ENCODE measurements at places on chromosomes 5 and 9. TPM values are rescaled to one million over a fixed set of nuclear protein-coding genes. Genes with fewer than 3 reads are reported as not detected.

- no peak for DNase-seq
These were observed 23.9 kb downstream of the CLINT1 start for GRCh38 chr5:157835041-157835440.

DNA sequence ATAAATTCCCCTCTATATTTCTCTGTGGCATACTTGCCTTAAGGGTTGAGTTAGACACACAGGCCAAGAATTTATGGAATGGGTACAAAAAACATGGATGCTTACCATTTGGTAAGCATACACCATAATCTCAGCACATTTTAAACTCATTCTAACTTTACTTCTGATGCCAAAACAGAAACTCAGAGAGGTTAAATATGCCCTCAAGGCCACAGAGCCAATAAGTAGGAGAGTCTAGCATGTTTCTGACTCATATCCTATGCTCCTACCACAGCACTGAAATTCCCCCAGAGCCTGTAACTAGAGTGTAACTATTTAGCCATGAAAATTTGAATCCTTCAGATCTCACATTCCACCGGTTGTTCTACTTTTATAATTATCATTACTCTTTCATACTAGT is 559.7 kb downstream of the ACTL7B start:
- DNase-seq, result no peak

DNA sequence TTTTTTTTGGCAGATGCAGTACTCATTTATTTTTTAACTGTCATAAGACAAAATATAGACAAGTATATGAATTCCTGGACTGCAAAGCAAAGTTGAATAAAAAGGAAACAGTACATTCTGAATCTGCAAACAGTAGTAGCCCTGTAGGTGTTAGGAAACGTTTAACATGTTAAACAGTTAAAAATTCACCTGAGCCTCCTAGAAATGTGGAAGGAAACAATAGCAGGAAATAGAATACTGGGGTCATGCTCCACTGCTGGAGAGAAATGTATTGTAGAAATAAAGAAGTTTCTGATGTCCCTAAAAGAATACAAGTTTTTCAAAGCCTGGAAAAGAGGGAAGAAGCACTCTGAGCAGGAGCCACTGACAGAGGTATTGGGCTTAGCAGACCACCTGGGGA is 866.0 kb downstream of the PTPRD start:
- no peak for DNase-seq

GRCh38 chr5:108467563-108467962 is 85.7 kb upstream of the FBXL17 start:
- no peak for DNase-seq

GRCh38 chr9:23849379-23850035 is 23.5 kb upstream of the ELAVL2 start:
- no peak for DNase-seq

GRCh38 chr5:170522211-170523141 is 18.7 kb downstream of the KCNIP1 start:
- no peak for DNase-seq

DNA sequence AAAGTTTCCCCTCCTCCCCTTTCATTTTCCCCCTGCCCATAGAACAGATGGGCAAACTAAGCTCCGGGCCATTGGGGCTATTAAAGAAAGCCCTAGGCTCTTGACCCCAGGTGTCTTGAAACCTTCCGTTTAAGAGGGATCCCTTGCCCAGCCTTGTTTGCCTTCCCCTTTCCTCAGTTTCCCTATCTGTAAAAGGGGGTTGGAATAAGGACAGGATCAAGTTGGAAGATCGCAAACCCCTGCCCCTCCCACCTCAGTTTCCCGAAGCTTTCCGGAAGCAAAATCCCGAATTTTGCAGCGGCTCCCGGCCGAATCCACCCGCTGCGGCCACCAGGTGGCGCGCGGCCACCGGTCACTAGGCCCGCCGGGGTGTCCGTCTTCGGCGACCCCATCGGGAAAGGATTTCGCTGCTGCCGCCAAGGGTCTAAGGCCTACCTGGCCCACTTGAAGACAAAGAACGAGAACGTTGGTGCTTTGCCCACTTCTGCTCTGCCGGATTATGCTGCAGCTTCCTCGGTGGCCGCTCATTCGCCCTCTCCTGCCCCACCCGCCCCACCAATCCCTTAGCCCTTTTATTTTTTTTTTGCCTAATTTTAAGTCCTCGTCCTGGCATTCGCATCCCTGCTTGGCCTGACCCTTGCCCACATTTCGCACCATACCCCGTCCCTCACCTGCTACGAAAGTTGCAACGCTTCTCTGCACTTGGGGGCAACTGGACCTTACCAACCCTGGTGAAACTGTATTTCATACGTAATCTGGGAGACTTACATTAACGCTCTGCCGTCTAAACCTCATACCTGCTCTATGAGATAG is 962 bp upstream of the NR6A1 start:
- DNase-seq, result peak; percentile 82

- DNase-seq, result no peak
These were observed 111.2 kb downstream of the SMARCA2 start for GRCh38 chr9:2126331-2126803.

GRCh38 chr9:81108821-81109220 is 580.5 kb downstream of the TLE1 start:
- no peak for DNase-seq

GRCh38 chr9:26955222-26955903 is 849 bp upstream of the IFT74 start:
- DNase-seq, result no peak

- peak; percentile 49 for DNase-seq
These were observed 190.9 kb downstream of the RFK start for GRCh38 chr9:76203373-76203772.

GRCh38 chr5:55223812-55224240 is 3.3 kb downstream of the MCIDAS start:
- DNase-seq, result no peak

The CTXN3 gene
- total RNA-seq, result not detected

The PCDHGB4 gene
- total RNA-seq, result 5.8 TPM

The ANKRD33B gene
- 2.9 TPM for total RNA-seq

The CDX1 gene
- total RNA-seq, result not detected

The EPB41L4A gene
- total RNA-seq, result 20.5 TPM

The ADAMTS19 gene
- total RNA-seq, result 0.81 TPM

The TMOD1 gene
- total RNA-seq, result 192 TPM

The ANKRD55 gene
- total RNA-seq, result not detected

Measured in Right ventricle myocardium superior (tissue), 1 donor.